T follicular helper cell (primary cell): ENCODE measurements at places on chromosomes 3 and 15.
A peak's percentile ranks its signal among the peaks of the same experiment; 100 is the strongest.

- no peak for DNase-seq
Measured at GRCh38 chr3:154129625-154130024, 8.4 kb downstream of the ARHGEF26 start.

- DNase-seq: no peak
Measured at GRCh38 chr3:140911822-140912221, 29.8 kb upstream of the SLC25A36 start.

GRCh38 chr15:39583596-39584265 lies 2.9 kb downstream of the THBS1 start:
- DNase-seq: no peak

- no peak for DNase-seq
Measured at GRCh38 chr3:44355362-44356033, 16.9 kb downstream of the TCAIM start.

- DNase-seq: no peak
Measured at GRCh38 chr15:72169921-72170611, 27.5 kb downstream of the GRAMD2A start.

GRCh38 chr15:47675735-47676134 lies 41.6 kb upstream of the SEMA6D start:
- DNase-seq: no peak

- no peak for DNase-seq
Measured at GRCh38 chr3:55364421-55364820, 122.7 kb downstream of the WNT5A start.

- no peak for DNase-seq
Measured at GRCh38 chr15:44636976-44637375, 26.5 kb downstream of the SPG11 start.

GRCh38 chr3:32335365-32336112 lies 56.1 kb upstream of the CMTM7 start:
- no peak for DNase-seq

- DNase-seq: no peak
Measured at GRCh38 chr3:172274906-172275305, 173.3 kb downstream of the GHSR start.

- DNase-seq: no peak
Measured at GRCh38 chr15:72005483-72005882, 112.5 kb downstream of the MYO9A start.

DNA sequence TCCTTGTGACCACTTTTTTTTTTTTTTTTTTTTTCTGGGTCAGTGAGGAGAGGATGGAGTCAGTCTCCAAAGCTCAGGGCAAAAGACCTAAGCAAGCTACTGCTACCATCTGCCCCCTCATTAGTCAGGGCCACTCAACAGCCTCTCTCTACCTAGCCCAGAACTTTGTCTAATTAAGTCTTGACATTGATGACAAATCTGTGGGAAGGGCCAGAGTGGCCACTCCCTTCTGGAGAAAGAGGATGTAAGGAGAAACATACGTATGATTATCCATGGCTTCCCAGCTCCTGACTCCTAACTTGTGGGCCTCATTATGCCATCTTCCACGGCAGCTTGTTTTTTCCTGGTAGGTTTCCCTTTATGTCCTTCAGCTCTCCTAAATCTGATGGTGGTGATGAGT lies 37.9 kb downstream of the NR1I2 start:
- no peak for DNase-seq

DNA sequence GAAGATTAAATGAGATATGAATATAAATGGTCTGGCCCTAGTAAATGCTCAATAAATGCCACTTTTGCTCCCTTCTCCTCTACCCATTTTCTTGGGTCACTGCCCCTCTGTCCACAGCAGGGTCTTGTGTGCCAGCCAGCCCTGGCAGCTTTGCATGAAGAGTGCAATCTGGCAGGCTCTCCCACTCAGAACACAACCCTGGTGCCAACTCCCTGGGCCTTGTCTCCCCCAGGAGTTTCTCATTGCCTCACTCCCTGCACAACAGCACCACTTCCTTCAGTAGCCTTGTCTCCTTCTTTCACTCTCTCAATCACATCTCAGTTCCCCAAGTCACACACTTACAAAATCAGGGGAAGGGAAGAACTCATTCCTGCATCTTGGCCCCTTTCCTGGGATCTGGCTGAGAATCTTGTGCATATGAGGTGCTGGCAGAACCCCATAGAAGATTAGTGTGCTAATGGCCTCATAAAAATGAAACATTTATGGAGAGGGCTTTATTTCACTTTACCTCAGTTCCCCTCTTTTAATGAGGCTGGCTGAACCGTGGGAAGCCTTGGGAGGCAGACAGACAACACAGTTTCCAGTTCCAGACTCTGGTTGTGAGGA lies 445.9 kb upstream of the PROK2 start:
- no peak for DNase-seq

DNA sequence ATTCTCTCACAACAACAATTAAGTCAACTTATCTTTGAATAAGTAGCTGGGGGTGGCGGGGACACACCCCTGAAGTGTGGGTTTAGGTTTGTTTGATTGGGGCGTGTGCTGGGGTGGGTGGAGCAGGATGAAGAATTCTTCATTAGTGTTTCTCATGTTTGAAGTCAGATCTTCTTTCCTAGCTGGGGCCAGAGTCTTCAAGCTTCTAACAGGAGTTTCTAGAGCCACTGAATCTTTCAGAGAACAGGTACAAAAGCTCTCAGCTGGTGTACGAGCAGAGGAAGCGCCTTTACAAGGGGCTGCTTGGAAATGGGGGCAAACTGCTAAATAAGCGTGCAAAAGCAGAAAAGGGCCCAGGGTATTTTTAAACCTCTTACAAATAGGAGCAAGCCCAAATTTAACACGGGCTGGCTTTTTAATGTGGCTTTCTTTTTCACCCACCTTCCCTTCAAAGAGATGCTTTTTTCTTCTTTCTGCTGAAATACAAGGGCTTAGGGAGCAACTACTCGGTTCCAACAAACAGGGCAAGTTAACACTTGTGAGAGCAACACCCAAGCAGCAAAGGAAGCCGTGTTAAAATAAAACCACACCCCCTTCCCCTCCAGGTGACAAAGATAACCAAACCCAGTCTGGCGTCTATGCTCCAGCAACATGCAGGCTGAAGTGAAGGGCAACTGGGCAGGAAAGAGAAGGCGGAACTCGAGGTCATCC lies 86.9 kb upstream of the RASGRP1 start:
- DNase-seq: peak; percentile 47

DNA sequence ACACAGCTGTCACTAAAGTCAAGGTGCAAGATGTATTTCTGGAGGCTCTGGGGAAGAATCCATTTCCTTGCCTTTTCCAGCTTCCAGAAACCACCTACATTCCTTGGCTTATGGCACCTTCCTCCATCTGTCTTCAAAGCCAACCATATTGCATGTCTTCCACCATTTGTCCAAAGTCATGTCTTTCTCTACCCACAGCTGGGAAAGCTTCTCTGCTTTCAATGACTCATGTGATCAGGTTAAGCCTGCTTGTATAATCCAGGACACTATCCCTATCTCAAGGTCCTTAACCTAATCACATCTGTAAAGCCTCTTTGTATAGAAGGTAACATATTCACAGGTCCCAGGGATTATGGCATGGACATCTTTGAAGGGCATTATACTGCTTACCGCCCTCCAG lies 14.2 kb downstream of the ARHGAP31 start:
- DNase-seq: no peak

DNA sequence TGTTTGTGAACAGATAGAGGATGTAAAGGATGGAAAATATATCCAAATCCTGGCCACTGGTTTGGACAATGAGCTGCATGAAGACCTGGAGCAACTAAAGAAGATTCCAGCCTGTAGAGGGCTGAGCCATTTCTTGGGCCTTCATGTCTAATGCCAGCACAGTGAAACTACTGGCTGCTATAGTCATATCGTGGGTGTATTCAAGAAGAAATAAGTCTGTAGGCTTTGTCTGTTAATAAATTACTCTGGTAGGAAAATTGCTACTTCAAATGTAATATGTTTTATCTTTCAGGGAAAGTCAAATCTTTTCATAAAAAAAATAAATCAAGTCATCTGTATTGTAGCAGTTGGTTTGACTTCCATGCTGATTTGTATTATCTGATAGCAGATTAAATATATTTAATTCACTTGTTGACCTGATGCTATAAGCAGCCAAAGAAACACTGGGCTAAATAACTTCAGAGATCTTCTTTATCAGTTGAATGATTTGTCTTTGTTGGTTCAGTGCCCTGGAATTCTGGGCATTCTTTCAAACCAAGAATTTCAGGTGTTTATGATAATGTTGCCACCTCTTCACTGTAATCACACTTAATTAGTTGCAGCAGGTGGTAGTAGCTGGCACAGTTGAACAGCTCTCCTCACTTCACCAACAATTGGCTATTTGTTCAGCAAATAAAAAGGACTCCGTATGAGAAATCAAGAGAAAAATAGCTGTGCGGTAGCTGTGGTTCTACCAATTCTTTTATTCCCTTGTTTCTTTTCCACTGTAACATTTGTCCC lies 1109.5 kb downstream of the NSUN3 start:
- DNase-seq: no peak

GRCh38 chr3:123084192-123084591 lies 17.4 kb downstream of the PDIA5 start:
- DNase-seq: no peak

DNA sequence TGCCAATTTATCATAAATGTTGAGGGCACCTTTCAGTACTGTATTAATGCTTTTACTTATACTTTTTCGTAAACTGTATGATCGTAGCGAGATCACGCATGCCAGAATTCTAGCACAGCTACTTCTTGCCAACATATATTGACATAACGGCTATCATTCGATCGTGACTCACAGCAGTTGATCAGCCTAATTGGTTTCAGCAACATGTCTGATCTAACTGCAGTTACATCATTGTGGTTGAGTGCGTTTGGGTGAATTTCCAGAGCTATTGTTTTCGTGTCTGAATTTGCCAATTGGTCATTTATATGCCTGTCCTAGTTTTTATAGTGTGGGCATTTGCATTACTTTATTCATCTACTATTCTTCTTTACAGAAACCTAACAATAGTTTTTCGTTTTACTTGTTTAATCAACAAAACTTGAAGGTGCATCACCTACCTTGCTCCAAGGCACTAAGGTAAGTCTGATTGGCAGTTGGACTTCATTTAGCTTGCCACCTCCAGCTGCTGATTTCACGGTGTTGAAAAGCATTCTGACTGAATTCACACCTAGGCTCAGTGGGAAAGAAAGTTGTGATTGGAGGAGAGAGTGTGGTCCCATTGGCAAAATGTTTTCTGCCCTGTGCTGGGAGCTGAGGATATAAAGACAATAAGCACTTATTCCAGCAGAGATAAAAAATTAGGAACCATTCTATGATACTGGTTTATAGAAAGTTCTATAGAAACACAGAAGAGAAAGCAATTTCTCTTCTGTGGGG lies 120.9 kb upstream of the RGMA start:
- no peak for DNase-seq

DNA sequence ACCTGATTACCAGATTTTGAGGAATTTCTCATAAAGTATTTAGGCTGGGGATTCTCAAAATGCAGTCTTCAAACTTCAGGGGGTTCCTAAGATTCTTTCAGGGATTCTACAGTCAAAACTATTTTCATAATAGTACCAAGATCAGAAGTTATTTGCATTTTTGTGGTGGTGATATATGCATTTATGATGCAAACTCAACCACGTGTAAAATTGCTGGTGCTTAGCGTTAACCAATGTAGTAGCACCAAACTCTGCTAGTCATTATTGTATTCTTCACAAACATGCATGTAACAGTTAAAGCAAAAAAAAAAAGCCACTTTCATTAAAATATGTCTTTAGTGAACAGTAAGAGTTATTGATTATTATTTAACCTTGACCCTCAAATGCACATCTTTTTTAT lies 274.9 kb upstream of the DNAJC19 start:
- no peak for DNase-seq

- DNase-seq: no peak
Measured at GRCh38 chr15:100201376-100202280, 140.1 kb downstream of the ADAMTS17 start.

- DNase-seq: no peak
Measured at GRCh38 chr15:81825136-81825535, 220.7 kb downstream of the MEX3B start.

- DNase-seq: no peak
Measured at GRCh38 chr15:57312318-57313133, 63.8 kb upstream of the CGNL1 start.
